ENCODE measurements at places on chromosomes 3 and 15.

GRCh38 chr3:62554264-62554799 is 181.0 kb upstream of the FEZF2 start:
- no peak for DNase-seq

DNA sequence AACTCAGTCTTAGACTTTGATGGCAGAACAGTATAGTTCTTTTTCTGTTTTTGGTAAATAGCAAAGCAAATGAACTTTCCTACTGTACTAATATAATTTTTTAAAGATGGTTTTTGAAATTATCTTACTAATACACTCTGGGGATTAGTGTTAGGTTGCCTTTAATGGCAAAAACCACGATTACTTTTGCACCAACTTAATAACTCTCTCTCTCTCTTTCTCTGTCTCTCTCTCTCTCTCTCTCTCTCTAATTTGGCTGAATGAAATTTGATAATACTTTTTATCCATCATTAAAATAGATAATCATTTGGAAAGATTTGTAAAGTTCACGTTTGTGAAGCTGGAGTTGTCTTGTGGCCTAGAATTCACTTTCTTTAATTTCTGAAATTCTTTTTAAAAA is 257.8 kb downstream of the LPP start:
- DNase-seq: no peak

DNA sequence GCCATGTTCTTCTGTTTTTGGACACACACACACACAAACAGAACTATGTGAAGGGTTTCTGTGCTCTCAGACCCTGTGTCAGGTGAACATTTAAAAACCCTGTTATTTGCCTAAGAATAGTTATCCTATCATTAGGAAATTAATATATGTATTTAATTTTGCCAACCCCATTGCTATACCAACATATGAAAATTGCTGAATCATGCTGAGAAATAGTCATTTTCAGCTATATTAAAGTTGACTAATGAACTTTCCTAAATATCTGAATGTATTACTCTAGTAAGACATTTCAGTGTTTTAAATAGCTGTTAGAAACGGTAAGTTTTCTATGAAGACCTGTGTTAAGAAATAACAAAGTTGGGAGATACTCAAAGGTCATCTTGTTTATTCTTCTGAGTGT is 596.9 kb upstream of the GRM7 start:
- no peak for DNase-seq

DNA sequence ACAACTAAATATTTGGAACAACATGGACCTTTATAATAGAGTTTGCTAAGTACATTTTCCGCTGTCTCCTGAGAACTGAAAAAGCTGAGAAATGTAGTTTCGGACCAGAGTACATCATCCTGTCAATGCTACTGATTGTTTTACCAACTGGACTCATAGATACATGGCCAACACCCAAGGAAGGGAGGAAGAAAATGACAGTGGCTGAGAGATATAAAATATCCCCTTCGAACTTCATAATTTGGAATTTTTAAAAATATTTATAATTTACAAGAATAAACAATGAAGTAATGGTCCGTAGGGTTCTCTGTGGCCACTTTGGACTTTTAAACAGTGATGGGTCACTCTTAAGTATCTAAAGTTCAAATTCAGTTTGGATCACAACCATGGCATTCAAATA is 1042.7 kb downstream of the MCTP2 start:
- DNase-seq: no peak

- DNase-seq: no peak
These were observed 48.5 kb downstream of the HACD2 start for GRCh38 chr3:123536153-123536895.

DNA sequence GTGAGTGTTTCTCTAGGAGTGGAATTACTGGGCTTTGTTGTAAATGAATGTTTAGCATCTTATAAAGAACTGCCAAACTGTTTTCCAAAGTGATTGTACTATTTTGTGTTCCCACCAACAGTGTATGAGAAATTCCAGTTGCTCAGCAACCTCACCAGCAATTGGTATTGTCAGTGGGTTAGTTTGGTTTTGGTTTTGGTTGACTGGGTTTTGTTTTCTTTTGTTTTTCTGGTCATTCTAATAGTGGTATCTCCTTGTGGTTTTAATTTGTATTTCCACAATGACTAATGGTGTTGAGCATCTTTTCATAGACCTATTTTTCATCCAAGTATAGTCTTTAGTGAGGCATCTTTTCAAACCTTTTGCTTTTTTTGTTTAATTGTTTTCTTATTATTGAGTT is 27.1 kb downstream of the FILIP1L start:
- no peak for DNase-seq

GRCh38 chr15:38479266-38479665 is 25.3 kb downstream of the FAM98B start:
- DNase-seq: no peak

GRCh38 chr3:194837457-194838127 is 151.9 kb downstream of the FAM43A start:
- no peak for DNase-seq

DNA sequence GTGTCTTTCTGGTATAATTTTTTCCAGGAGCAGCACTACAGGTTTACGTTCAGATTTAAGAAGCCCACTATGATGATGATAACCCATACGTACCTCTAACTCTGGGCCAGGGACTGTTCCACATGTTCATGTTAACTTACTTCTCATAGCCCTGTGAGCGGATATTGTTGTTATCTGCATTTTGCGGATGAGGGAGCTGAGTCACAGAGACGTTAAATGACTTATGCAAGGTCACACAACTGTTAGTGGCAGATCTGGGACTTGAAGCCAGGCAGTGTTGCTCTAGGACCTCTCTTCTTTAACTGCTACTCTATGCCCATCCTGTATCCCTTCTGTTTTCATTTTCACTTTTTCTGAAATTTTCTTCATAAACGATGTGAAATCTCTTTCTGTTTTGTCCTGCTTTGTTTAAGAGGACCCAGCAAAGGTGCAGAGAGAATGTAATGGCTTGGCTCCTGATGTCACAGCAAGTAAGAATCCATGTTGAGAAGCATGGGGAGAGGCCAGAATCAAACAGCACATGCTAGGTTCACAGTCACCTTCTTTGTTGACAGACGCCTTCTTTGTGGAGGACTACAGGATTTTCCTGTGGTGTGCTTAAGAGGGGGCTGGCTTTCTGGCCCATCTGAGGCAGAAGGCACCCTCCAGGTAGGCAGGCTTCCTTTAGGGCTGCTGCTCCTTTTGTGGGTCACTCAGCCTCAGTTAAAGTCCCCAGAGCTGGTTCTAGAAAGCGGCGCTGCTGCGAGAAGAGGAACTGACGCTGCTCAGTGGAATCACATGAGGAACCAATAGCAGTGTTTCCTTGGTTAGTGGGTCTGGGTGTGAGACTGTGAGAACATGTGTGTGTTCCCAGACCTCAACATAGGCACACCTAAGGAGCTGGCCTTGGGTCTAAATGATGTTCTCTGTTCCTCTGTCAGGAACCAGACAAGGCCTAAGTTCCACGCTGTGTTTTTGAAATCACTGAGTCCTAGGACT is 121.6 kb downstream of the TMEM108 start:
- DNase-seq: no peak

- no peak for DNase-seq
These were observed 2.4 kb downstream of the SEMA6D start for GRCh38 chr15:47719730-47720129.

DNA sequence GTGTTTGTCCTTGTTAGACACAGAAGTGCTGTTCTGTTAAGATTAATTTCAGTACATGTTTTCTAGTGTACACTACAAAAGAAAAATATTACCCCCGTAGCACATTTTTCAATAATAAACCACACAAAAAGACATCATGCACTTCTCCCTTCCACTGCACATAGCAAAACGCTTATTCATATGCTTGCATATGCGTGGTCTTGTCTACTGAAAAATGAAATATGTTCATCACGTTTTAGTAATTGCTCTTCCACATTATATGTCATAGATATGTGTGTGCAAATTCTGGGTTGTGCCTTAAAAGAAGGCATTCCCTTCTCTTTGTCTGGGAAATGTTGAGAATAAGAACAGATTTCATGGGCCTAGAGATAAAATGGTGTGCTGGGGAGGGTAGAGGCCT is 353.9 kb downstream of the NSUN3 start:
- no peak for DNase-seq

DNA sequence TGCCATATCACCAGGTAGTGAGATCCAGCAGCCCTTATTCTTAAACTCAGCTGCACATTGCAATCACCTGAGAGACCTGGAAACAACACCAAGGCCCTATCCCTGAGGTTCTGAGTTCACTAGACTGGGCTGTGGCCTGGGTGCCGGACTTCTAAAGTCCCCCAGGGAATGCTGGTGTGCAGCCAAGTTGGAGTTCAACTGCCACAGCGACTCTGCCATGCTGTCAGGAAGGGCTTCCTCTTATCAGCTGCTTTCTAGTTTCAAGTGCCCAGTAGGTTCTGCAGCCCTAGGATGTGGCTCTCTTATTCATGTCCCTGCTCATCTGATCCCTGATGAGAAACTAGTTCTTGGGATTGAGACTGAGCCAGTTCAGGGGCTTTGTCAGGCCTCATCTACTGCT is 47.8 kb downstream of the ACAA1 start:
- no peak for DNase-seq

GRCh38 chr3:139263798-139264197 is 80.0 kb upstream of the MRPS22 start:
- peak; percentile 18 for DNase-seq

GRCh38 chr15:85402195-85402881 is 21.9 kb downstream of the AKAP13 start:
- DNase-seq: no peak

DNA sequence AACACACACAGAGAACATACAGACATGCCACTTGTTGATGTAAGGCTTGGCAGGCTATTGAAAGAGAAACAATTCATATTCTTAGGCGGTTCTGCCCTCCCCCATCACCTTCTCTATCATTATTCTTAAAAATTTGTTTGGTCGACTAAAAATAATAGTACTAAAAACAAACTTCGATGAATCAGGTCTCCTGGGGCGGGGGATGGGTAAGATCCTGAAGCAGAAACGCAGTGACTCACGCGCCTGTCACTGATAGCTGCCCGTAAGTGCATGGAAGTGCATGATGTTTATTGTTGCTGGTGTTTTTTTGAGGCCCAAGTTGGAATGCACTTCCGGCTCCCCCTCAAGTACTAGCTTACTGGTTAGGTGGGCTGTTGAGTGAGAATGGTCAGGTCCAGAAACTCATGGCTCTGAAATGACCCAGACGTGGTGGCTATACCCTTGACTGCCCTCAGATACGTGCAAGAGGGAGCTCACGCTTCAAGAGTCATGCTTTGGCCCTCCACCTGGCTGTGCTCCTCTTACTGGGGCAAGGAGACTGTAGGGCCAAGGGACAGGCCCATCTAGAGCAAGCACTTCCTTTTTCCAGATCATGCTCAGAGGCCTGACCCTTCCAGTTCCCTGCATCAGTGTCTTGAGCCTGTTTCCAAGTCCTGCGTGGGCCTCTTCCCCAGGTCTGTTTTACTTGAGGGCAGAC is 10.9 kb downstream of the SMAD3 start:
- no peak for DNase-seq

All from stimulated activated effector memory CD8-positive, alpha-beta T cell treated with anti-CD3 and anti-CD28 coated beads, Interleukin-12 subunit alpha, Interleukin-12 subunit beta, amount 100 ng/mL, for 72 hours (primary cell).